ENCODE measurements at places on chromosomes 1 and 21. TPM values are rescaled to one million over a fixed set of nuclear protein-coding genes. Genes with fewer than 3 reads are reported as not detected.

TTLL10 gene
- total RNA-seq: 0.15 TPM

SLC44A3 gene
- 0.37 TPM for total RNA-seq

TCP10L gene
- total RNA-seq: 0.72 TPM

- no peak for DNase-seq
- H3K27ac ChIP-seq: peak overlapping the region; percentile 89
- peaks cover 26% of the 10 kb centered on the region for H3K27me3 ChIP-seq
- no peaks in the 10 kb centered on the region for H3K36me3 ChIP-seq
These were observed 111.8 kb upstream of the NBPF11 start for GRCh38 chr1:148263906-148264255.

CELA2B gene
- total RNA-seq: not detected

SLC35F3 gene
- total RNA-seq: 6.5 TPM

- no peak overlapping the region for H3K27ac ChIP-seq
- H3K4me1 ChIP-seq: peaks cover 2% of the 10 kb centered on the region
- no peak for DNase-seq
- H3K4me3 ChIP-seq: no peak overlapping the region
- no peaks in the 10 kb centered on the region for H3K27me3 ChIP-seq
- no peaks in the 10 kb centered on the region for H3K36me3 ChIP-seq
These were observed 63.6 kb upstream of the COL6A1 start for GRCh38 chr21:45918011-45918410.

DNA sequence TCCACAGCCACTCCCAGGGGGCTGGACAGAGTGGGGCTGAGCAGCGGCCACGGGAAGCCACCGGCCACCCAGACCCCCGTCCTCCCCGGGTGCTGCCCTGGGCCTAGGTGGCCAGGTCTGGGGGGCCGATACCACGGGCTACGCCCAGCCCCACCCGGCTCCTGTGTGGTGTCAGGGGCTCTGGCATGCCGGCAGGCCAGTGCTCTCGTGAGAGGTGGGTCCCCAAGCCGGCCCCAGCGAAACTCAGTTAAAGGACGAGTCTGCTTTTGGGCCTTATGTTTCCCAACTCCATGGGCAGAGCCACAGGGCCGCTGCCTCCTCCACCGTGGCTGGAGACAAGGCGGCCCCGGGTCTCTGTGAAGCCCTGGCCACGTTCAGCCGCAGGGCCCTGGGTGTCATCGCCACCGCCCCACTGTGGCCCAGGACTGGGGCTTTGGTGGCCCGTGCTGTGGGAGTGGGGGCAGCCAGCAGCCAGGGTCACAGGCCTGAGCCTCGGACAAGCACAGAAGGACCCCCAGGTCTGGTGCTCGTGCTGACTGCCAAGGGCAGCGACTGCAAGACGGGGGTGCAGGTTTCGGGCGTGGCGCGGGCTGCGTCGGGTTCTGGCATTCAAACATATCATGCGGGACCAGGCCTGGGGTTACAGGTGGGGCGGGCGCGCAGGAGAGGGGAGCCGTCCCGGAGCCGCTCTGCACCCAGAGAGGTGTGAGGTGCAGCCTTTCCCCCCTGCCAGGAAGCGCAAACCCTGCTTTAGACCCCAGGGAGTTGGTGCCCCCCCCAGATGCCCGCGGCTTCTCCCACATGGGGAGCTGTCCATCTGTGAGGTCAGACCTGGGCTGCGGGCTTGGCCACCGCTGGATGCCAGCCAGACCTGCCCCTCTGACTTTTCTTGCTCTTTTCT lies 11.9 kb upstream of the C1orf159 start:
- no peaks in the 10 kb centered on the region for H3K36me3 ChIP-seq
- DNase-seq: no peak
- H3K4me1 ChIP-seq: peaks cover 8% of the 10 kb centered on the region
- H3K4me3 ChIP-seq: no peak overlapping the region

GPR37L1 gene
- total RNA-seq: not detected
